ENCODE measurements at places on chromosomes 2 and 18. TPM values are rescaled to one million over a fixed set of nuclear protein-coding genes. Genes with fewer than 3 reads are reported as not detected.

GCG gene
- total RNA-seq, result not detected

UNC80 gene
- total RNA-seq, result not detected

GALNT3 gene
- 37.7 TPM for total RNA-seq

- no peak for DNase-seq
- no peak overlapping the region for H3K27ac ChIP-seq
- peaks cover 4% of the 10 kb centered on the region for H3K27me3 ChIP-seq
- no peaks in the 10 kb centered on the region for H3K36me3 ChIP-seq
- no peaks in the 10 kb centered on the region for H3K4me1 ChIP-seq
Measured at GRCh38 chr2:224242561-224242960, 159.3 kb downstream of the FAM124B start.

- no peaks in the 10 kb centered on the region for H3K4me1 ChIP-seq
- H3K27ac ChIP-seq, result no peak overlapping the region
- no peaks in the 10 kb centered on the region for H3K27me3 ChIP-seq
- H3K36me3 ChIP-seq, result no peaks in the 10 kb centered on the region
Measured at GRCh38 chr2:31202041-31202440, 15.3 kb downstream of the CAPN14 start.
